ENCODE measurements at places on chromosomes 6 and 20.

DNA sequence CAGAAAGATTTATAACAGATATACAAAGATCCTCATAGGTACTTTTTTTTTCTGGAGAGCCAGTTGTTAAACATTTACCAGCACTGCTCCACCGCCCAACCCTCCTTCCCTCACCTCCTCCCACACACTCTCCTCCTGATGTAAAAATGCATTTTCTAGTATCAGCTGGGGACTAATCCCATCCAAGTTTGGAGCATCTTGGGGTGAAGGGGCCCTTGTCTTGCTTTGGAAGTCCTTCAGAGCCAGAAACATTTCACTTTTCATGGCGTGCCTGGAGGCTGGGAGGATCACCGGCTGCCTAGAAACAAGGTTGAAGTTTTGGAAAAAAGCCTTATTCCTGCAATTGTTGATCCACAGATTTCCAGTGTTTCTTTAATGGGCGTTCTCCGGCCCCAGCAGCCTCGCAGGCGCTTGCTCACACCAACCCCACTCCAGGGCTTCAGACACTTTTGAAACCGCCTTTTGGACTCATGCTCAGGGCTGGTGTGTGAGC, 165.1 kb upstream of the AFDN start:
- no peak for DNase-seq

DNA sequence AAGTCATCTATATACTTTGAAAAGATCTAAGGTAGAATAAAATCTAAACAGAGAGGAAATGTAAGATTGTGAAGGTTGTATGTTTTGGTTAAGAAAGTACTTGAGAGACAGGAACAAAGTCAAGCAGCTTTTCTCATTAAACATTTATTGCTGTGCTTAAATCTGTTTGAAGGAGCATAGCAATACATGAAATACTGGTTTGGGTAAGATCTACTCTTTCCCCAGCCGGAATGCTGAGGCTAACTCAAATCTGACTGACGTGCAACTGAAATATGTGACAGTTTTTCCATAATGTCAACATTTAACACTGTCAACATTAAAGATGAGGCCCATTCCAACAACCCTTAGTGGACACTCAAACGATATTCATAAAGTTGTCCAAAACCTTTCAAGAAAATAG, 59.9 kb downstream of the MAN1A1 start:
- no peak for DNase-seq

GRCh38 chr6:149450679-149451375, 34.0 kb downstream of the ZC3H12D start:
- DNase-seq = peak; percentile 39

GRCh38 chr6:37047346-37047688, 41.9 kb downstream of the FGD2 start:
- DNase-seq = no peak

- DNase-seq = peak; percentile 68
Observed at GRCh38 chr20:63498960-63499337, at the start of gene EEF1A2. TSS of gene EEF1A2 (minus strand) at chr20:63499083. CDS start at chr20:63497763, 1,320 bp downstream.

DNA sequence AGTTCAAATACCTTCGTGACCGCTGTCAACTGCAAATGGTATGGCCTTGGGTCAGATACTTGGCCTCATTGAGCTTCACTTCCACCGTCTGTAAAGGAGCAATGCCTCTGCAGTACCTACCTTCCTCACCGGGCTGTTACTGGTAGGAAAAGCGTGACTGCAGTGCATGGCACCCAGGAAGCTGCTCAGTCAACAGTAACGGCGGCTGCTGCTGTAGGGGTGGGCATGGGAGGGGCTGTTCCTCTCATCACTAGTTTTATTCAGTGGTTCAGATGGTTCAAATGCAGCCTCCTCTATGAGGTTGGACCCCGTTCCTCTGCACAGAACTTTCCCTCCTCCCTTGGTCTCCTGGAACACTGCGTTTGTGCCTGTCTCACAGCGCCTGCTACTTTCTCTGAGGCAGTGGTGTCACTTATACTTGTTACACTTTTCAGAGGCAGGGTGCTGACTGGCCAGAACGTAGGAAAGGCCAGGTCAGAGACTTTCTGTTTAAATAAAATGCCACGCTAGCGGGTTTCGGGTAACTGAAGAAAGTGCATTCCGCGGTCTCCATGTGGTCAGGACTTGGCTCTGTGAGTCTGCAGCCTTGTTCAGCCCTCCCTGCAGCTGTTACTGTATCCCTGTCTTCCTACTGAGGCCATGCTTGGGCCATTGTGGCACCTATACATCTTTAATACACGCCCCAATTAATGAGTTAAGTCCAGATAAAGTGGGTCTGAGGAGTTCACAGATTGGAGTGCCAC, 279.6 kb downstream of the NRN1 start:
- DNase-seq = no peak

GRCh38 chr6:134449004-134449403, 131.1 kb upstream of the SGK1 start:
- DNase-seq = no peak

DNA sequence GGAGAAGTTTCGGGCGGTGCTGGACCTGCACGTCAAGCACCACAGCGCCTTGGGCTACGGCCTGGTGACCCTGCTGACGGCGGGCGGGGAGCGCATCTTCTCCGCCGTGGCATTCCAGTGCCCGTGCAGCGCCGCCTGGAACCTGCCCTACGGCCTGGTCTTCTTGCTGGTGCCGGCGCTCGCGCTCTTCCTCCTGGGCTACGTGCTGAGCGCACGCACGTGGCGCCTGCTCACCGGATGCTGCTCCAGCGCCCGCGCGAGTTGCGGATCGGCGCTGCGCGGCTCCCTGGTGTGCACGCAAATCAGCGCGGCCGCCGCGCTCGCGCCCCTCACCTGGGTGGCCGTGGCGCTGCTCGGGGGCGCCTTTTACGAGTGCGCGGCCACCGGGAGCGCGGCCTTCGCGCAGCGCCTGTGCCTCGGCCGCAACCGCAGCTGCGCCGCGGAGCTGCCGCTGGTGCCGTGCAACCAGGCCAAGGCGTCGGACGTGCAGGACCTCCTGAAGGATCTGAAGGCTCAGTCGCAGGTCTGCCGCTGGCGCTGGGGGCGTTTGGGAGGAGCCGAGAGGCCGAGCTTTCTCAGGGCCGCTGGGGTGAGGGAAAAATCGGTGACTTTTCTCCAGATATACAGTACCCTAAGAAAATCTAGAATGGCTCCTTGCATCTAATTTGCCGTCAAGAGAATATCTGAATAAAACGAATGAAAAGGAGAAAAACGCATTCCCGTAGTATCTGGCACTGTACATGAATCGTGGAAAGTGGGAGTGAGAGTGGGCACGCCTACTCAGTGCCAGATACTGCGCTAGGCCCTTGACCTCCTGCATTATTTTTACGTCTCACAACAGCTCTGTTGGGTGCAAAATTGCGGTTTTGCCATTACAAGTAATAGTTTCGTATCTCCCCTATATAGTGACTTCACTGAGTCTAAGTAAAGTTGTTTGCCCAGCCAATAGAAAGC, 1.0 kb downstream of the CALHM6 start:
- DNase-seq = no peak

DNA sequence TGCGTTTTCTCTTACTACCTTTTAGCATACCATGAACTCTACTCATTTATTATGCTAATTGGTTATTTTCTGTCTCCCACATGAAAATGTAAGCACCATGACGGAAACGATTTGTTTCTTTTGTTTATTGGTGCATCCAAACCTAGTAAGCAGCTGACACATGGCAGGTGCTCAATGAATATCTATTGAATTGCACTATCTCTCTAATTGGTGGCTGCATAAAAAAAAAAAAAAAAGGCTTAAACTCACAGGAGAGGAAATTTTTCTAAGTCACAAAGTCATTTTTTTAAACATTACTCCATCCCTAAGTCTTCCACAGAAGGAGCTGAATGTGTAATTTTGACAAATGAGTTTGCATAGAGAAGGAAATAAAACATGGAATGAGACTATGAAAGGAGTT, 608.4 kb downstream of the PTPRT start:
- DNase-seq = no peak

- DNase-seq = no peak
Observed at GRCh38 chr6:41917528-41917927, 3.4 kb downstream of the MED20 start.

DNA sequence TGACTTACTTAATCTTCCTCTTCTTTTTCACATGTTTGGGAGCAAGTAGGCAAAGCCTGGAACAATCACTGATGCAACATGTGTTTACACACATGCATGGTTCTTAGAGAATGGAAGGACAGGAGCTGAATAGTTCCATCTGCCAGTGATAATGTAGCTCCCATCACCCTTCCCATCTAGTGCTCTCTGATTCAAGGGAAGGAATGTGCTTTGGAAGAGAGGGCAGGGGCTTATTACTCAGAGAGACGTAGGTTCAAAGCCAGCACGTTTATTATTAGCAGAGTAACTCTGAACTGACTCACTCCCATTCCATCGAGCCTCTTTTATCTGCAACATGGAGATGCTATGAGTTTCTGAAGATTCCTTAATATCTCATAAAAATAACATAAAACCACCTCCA, 211.9 kb downstream of the GMPR start:
- DNase-seq = no peak

- no peak for DNase-seq
Observed at GRCh38 chr6:118589186-118589585, 41.1 kb downstream of the PLN start.

- no peak for DNase-seq
Observed at GRCh38 chr6:90466154-90466940, 120.5 kb downstream of the MAP3K7 start.

DNA sequence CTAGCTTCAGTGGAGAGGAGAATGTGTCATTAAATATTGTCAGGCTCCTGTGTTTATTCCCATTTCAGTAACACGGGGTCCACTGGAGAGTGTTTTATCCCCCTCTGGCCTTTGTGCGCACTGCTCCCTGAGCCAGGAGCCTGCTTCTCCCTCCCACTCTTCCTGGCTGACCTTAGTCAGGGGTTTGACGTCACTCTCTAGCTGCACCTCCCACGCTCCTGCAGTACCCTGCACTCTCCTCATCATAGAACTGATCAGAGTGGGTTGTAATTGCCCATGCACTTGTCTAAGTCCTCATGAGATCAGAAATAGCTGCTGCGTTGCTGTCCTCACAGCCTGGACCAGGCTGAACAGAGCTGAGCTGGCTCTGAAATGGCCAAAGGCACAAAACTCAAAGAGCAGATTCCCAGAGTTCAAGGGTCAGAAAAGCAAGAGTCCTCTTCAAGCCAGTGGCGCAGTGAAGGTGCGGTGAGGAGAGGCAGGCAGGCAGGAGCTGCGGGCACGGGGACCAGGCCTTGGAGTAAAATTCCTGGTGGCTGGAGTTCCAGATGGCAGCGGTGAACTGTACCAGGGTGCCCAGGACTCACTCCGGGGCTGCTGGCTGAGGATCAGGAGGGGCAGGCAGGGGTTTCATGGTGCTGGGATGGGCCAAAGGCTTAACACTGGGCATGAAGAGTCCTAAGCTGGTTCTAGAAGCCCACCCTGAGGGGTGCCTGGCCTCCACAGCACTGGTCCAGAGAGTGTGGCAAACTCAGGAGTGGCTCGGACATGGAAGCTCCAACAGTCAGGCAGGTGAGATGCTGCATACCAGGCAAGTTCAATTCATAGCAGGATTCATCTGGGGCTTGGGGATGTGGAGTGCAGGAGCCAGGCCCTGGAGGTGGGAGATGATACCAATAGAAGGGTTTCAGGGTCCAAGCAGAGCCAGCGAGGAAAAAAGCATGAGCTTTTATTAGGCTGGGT, 170.9 kb downstream of the SCP2D1 start:
- no peak for DNase-seq

GRCh38 chr20:58169450-58169849, 59.0 kb downstream of the ANKRD60 start:
- DNase-seq = no peak

GRCh38 chr20:22529150-22530019, 55.0 kb downstream of the FOXA2 start:
- no peak for DNase-seq

DNA sequence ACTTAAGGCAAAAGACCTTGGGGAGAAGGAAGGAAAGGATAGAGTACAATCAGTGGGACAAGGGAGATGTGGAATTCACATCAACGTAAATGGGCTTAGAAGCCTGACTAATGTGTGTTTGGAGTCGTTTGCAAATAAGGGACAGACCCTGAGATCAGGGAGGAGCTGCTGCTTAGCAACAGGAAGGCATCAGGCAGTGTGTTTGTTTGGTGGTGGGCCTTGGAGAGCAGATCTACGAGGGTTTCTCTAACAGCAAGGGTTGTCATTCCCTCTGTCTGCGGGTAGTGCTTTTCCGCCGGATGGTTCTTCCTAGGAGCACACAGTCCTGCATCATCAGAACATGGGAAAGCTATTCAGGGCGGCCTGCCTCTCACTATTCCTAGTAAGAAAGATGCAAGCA, 40.4 kb downstream of the C6orf118 start:
- DNase-seq = no peak

- DNase-seq = no peak
Observed at GRCh38 chr6:75091467-75092190, 114.2 kb downstream of the COL12A1 start.

DNA sequence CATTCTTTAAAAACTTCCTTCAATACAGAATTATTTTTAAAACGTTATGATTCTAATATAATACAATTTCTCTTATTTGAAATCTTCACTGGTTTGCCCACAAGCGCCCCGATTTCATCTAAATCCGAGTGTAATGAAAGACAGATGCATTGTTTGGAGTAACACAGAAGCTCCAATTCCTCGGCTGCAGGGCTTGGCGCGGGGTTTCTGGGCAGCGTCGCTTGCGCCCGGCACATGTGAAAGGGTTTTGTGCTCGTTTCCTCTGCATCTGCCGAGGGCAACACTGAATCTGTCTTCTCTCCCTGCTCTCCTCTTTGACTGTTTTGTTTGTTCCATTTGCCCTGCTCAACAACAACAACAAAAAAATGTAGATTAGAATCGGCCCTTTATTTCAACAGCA, 248.6 kb upstream of the QKI start:
- no peak for DNase-seq

DNA sequence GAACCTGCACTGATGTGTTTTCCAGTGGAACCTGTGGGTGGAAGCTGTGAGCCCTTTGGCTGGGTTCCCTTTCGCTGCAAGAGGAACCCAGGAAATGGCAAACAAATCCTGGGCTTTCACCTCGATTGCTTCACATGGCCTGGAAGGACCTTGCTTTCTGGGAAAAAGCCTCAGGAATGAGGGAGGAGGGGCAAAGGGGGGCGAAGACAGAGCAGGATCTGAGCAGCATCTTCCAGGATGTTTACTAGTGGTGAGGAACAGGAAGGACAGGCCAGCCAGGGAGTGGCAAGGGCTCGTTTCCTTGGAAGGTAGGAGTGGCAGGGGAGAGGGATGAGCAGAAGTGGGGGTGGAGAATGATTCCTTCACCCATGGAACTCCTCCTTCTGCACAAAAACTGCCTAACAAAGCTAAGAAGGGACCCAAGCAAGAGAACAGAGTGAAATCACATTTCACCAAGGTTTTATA, 5.9 kb downstream of the SLC2A10 start:
- no peak for DNase-seq

- DNase-seq = peak; percentile 58
Observed at GRCh38 chr6:25717866-25718740, 36.4 kb upstream of the SLC17A4 start.

Data from G401 (cell line).